ENCODE measurements at places on chromosomes 12 and 14.

- DNase-seq: peak; percentile 81
Measured at GRCh38 chr12:107903341-107904061, 129.0 kb downstream of the ASCL4 start.

GRCh38 chr12:27785882-27786570, 6.0 kb upstream of the MANSC4 start:
- no peak for DNase-seq

DNA sequence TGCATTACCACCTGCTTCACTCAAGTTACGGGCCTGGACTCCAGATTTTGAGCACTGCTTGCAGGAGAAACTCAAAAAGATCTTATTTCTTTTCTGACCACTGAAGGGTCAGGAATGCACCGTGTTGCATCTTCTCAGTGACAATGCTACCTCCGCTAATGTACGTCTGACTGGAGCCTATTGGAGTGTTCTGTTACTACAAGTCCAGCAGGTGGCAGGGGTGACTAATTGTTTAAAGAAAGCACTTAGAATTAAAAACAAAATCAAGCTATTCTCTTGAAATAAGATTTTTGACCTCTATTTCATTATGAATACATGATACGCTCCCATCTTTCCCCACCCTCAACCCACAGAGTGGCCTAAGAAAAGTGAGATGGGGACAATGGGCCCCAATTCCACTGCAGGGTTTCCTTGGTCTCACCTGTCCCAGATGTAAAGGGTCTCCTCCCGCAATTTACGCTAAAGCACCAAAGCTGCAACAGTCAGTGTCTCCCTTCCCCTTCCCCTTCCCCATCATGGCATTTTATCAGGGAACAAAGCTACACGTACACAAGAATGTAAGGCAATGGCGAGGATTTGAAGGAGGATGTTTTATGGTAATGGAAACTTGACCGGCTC, 2.2 kb downstream of the TBPL2 start:
- no peak for DNase-seq

DNA sequence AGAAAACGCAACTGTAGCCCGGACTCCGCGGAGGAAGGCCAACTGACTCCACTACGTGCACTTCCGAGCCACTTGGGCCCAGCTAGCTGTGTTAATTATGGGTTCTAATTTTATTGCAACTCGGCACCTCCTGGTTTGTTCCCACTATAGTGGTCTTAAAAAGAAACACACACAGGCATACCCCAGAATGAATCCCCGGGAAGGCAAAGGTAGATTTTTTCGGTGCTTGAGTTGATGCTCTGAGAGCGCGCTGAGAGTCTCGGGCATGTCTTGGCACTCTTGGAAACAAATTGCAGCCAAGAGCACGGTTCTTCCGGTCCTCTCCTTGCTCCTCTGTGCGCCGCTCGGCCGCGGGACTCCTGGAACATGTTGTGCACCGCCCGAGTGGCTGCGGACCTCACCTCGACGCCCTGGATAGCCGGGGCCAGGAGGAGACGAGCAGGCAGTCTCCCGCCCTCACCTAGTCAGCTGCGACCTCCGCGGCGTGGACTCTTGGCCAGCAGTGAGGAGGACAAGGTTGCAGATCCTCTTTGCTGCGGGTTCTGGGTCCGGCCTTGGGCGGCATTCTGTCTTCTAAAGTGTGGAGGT, 6.8 kb upstream of the PAX9 start:
- DNase-seq: no peak

DNA sequence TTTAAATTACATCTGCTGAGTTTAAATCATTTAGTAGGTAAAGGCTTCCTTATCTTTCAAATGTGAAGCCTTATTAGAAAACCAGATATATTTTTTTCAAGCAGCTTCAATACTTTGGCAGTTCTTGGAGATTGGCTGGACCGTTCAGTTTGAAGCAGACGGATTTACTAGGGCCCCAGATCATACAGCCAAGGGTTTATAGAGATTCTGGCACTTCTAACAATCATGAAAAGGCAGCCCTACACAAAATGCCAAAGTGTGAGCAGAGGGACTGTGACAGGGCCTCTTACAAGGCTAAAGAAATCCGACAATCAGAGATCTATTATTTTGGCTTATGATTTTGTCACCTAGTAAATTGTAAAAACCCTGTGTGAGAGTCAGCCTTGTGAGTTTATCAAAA, 162.8 kb upstream of the SLC38A2 start:
- DNase-seq: no peak

DNA sequence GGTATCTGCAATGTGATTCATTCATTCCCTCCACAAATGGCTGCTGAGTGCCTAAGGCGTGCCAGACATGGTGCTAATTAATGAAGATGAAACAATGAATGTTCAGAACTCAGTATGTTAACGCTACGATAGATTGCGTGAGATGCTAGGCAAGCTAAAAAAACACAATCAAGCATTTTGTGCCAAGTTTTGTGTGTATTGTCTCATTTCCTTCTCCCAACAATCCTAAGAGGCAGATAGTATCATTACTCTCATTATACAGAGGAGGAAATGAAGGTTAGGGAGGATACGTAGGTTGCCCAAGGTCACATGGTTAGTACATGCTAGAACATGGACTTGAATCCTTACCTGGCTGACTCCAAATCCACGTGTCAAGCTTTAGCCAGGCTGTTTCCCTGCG, 264.4 kb downstream of the EFCAB11 start:
- no peak for DNase-seq

DNA sequence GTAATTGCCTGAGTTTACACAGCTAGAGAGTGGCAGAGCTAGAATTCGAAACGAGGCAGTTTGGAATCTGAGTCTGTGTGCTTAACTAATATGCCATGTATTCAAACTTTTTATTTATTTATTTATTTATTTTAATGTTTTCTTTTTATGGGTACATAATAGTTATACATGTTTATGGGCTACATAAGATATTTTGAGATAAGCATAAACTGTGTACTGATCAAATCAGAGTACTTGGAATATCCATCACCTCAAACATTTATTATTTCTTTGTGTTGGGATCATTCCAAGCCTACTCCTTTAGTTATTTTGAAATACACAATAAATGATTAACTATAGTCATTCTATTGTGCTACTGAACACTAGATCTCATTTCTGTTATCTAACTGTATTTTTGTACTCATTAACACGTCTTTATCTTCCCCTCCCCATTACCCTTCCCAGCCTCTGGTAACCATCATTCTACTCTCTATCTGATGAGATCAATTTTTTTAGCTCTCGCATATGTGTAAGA, 7.4 kb upstream of the KRT81 start:
- no peak for DNase-seq

DNA sequence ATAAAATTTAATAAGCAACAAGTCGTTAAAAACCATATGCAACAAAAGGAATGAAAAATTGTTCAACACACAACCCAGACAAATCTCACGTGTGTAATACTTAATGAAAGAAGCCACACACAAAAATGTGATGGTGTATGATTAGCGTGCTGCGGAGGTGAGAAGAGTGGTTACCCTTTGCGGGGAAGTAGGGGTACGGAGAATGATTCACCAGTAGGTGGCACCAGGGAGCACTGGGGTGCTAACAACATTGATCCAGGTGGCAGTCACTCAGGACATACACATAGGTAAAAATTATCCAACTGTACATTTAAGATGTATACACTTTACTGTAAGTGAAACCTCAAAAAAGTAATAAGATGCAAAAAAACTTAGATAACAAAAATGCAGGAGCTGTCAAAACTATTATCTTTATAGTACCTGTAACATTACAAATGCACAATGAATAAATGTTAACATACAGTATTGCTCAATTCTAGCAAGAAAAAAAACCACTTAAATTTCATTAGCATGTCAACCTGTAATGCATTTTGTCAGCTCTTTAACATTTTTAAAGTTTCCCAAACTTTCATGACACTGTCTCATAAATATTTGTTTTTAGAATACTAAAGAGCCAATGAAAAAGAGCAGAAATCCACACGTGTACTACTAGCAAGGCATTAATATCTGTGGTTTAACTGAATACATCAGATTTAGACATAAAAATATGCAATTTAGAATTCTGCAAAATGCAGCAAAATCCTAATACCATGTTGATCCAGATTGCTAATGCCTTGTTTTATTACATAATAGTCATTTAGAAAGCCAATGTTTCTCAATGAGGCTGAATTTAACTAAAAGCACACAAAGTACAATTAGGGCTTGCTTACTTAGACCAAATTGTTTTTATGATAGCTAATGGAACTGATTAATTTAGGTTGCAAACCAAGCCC, 46.7 kb downstream of the TMCC3 start:
- DNase-seq: peak; percentile 70

- DNase-seq: no peak
Measured at GRCh38 chr14:47252802-47253201, 422.6 kb downstream of the MDGA2 start.

GRCh38 chr12:12717586-12718380, 615 bp downstream of the CDKN1B start:
- DNase-seq: peak; percentile 56

DNA sequence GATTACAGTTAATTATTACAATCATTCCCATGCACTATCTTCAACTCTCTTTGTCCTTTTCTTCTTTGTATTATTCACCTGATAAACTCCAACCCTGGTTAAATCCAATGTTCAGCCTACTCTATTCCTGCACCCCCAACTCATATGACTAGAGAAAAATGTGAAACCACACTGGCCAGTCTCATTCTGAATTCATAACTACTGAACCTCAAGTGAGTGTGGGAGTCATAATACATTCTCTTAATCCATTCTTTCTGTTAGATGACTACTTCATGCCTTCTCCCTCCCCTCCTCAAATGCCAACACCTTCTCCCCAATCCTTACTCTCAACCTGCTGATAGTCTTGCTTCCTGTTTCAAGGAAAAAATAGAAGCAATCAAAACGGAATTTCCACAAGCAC, 22.3 kb upstream of the ITPR2 start:
- no peak for DNase-seq

DNA sequence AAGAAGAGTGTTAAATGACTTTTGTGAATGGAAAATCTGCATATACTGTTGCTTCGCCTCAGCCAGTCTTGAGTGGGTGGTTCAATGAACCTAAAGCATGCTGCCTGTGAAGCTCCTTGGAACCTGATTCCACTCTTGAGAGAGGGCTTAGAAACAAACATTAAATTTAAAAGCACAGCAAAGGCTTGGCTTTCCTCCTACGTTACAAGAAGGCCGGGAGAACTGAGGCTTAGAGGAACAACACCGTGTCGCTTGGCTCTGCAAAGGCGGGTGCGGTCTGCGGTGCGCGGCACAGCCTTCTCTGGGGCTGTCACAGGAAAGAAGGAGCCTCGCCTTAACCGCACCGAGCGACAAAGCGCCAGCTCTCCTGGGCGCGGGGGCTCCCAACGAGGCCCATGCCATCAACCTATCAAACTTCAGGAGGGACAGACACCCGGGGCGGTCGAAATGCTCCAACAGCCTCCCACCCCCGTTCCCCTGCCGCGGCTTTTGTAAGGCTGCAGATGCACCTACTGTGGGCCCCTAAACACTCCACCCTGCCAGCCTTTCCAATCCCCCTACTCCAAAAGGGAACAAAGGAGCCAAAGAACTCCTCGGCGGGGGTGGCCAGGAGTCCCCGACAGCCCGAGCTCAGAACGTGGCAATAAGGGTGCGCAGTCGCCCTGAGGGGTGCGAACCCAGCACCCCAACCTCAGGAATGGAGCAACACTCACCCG, 729 bp downstream of the OSBPL8 start:
- peak; percentile 88 for DNase-seq
